Activated T-helper 2 cell treated with anti-CD3 and anti-CD28 coated beads, Interferon-gamma antibody, Interleukin-2, Interleukin-4, amounts not matched to agents 10 μg/mL and 5 μg/mL and 100 μg/mL, durations not matched to agents 14 hours and 24 hours and 36 hours (primary cell): ENCODE measurements at places on chromosomes 6 and 20.
A peak's percentile ranks its signal among the peaks of the same experiment; 100 is the strongest.

GRCh38 chr6:169205176-169206160 is 48.2 kb downstream of the THBS2 start:
- DNase-seq = no peak

- DNase-seq = no peak
These were observed 324.7 kb downstream of the PLCB1 start for GRCh38 chr20:8456765-8457164.

GRCh38 chr6:150575836-150576235 is 23.8 kb upstream of the PLEKHG1 start:
- no peak for DNase-seq

DNA sequence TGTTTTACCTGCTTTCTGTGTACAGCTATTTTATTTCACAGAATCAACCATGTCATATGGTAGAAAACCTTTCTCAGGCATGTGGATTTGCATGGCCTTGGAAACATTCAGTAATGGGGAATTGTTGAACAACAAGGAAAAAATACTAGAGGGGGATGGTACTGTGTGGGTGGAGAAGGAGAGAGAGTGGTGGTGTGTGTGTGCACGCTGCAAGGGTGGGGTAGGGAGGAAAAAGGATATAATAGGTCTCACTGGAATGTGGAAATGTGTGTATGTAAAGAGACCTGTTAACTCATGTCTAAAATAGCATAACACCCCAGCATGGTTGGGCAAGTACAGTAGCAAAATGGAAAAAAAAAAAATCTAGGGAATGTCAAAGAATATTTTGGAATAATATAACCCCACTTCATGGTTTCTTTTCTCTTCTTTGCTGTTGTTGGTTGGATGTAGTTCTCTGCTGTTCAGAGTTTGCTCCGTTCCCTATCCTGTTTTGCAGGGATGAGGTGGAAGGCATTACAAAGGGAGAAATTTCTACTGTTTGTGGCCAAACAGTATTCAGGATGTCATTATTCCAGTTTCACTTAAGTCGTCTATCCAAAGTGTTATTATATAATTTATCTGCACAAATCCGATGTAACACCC is 93.9 kb upstream of the CITED2 start:
- no peak for DNase-seq

- no peak for DNase-seq
These were observed 181.5 kb upstream of the TCF21 start for GRCh38 chr6:133707456-133707855.

DNA sequence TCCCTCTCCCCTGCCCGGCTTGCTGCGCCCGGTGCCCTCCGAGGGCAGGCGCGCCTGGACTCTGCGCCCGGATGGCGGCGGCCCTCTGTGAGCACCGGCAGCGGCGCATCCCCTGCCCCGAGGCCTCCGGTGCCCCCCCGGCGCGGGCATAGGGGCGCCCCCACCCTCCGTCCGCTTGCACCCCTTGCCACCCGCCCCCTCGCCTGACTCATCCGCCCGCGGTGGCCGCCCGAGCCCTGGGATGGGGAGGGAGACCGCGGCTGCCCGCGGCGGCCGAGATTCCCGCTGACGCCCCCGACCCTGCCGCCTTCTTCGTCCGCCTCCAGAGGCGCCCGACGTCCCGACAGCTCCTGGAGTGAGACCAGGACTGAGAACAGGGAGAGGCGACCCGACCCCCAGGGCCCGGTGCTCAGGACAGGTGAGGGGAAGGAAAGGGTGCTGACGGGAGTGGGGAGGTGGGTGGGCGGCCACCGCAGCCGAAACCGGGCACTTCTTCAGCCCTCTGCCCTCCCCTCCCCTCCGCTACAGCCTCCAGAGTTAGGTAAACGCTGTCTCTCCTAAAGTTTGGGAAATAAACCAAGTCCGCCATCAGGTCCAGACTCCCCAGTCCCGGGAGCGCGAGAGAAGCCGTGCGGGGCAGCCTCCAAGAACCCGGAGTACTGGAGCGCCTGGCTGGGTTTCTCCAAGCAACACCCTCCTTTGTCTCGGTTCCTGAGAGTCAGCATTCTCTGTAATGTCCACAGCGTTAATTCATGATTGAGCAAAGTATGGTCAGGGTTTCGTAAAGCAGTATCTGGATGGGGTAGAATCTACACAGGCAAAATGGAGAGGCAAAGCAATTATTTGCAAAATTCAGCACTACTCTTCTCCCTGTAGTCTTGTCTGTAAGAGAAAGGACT is 539 bp downstream of the TMEM200A start:
- no peak for DNase-seq

- no peak for DNase-seq
These were observed 59.1 kb downstream of the MBOAT1 start for GRCh38 chr6:20153194-20153593.

GRCh38 chr6:160462551-160463109 is 114.5 kb downstream of the SLC22A3 start:
- DNase-seq = peak; percentile 67

GRCh38 chr6:28737750-28738395 is 185.9 kb downstream of the TRIM27 start:
- DNase-seq = no peak

GRCh38 chr6:102798636-102799035 is 1405.1 kb downstream of the GRIK2 start:
- no peak for DNase-seq

- DNase-seq = no peak
These were observed 610.5 kb downstream of the TFAP2B start for GRCh38 chr6:51429017-51429712.

DNA sequence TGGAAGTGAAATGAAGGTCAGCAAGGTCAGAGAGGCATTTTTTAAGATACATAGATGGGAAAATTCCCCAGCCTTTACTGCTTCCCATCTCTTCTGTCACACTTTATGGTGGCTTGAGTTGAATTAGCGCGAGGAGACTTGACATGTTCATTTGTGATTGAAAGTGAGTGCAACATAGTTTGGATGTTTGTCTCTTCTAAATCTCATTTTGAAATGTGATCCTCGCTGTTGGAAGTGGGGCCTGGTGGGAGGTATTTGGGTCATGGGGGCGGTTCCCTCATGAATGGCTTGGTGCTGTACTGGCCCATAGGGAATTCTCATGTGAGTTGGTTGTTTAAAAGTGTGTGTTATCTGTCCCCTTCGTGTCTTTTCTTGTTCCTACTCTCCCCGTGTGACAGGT is 237.2 kb downstream of the CDKAL1 start:
- DNase-seq = no peak

- DNase-seq = peak; percentile 7
These were observed 45.2 kb downstream of the PLCG1 start for GRCh38 chr20:41182296-41183212.

DNA sequence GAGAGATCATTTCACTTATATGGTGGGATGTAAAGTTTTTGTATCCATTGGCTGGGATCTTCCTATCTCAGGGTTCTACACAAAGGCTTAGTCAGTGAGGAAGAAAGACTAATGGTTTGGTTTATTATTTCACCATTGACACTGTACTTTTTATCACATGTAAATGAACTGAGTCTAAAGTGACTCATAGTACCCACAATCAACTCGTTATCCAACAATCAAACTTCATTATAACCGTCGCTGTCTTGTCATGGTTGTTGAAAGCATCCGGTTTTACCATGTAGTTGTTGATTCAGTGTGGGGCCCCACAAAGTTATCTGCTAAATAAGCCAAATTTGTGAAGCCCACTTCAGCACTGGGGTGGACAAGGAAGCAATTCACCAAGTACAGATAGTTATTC is 55.8 kb upstream of the MTRF1L start:
- DNase-seq = no peak

DNA sequence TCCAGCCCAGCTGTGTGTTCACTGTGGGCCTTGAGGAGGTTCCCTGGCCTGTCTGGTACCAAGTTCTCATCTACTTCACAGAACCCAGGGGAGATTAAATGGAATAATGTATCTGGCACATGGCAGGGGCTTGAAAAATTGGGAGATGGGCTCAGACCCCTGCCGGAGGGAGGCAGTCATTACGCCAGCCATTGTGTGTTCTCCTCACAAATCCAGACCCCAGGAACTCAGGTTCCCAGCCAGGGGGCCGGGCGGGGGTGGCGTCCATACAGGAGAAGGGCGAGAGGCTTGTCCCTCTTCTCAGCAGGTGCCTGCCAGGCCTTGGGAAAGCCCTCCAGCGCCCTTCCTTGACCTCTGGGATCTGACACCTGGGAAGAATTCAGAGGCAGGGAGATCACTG is 8.1 kb downstream of the NOL4L start:
- DNase-seq = no peak

DNA sequence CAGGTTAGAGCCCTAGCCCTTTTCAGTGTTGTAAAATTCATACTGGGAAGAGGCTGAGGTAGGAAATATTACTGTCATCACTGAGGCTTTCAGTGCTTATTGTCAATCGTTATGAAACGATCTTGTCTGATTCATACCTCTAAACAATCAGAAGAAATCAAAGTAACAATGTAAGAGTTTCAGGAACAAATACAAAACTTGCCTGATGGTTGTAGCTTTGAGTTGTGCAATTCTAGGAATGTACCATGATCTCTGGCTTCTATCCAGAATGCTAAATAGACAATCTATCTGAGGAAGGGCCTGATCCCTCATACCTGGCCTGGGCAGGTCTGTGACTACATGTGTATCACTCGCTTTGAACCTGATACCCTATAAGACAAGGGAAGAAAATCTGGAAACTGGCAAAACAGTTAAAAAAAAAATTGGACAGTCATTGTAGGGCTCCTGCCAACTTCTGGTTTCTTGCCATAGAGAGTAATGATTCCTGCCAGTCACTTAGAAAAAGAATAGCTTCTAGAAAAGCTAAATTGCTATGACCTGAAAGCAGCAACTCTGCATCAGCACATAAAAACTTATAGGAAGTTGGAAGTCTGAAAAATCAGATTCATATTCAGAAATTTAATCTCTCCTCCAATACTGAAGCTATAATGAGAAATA is 234.7 kb downstream of the BTBD9 start:
- DNase-seq = no peak

GRCh38 chr6:38345586-38345985 is 294.1 kb downstream of the BTBD9 start:
- no peak for DNase-seq

DNA sequence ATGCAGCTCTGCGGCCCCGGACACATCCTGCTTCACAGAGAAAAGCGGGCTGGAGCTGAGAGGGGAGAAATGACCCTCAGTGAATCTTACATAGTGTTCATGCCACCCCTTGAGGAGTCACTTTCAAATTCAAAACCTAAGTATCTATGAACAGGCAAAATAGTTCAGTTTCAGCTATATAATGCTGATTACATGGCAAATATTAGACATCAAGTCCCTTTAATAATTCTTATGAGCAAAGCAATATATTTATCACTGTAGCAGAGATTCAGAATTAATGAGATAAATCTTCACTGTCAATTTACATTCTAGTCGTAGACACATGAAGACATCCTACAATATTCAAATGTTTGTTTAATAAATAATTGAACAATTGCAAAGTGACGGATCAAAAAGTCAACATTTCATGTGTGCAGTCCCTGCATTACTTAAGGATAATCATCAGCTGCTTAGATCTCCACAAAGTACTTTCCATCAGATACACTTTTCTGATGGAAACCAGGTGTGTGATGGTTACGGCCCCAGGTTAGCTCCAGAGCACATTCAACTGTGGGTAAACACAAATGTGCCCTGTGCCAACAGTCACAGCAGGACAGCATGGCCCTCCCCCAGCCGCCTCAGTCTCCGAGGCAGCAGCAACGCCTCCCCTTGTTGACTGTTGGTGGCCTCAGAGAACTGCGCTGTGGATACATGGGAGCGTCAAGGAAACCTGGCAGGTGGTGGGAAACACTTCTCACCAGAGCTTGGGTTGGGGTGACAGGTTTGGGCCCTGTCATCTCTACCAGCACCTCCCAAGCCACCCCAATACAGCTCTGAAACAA is 787 bp upstream of the PRR18 start:
- no peak for DNase-seq

- no peak for DNase-seq
These were observed 143.9 kb upstream of the ESR1 start for GRCh38 chr6:151663559-151663958.

DNA sequence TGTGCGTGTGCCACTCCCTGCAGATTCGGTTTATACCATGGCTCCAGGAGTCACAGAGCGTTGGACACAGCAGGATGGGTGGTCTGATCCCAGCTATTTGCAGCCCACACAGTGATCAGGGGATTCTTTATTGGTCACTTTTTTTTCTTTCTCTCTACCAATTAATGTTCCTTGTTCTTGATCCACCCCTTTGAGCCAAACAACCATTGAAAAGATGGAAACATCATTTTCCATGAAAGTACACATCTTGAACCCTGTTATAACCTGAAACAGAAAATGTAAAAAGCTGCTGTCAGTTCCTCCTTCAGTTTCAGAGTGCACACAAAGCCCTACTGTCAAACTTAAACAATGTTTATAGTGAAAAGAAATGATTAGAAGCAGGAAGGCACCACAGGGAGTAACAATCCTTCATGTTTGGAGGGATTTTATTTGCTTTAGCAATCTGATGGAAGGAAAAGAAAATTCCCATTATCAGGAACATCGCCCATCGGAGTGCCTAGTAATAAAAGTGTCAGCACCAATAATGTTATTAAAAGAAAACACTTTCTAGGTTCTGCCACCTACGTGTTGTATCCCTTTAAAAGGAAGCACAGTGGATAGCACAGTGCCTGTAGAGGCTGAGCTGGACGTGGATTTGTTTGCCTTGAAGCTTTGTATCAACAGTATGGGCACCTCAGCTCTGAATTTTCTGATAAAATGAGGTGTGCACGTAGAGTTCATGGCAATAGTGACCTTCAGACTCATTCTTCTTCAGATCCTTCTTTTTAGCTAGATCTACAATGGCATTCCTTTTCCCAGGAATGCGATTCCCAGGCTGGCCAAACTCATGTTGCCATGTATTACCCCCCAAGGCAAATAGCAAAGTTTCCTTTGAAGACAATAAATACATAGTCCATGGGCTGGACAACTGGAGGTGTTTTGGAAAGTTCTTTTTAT is 16.1 kb upstream of the THBD start:
- DNase-seq = no peak

DNA sequence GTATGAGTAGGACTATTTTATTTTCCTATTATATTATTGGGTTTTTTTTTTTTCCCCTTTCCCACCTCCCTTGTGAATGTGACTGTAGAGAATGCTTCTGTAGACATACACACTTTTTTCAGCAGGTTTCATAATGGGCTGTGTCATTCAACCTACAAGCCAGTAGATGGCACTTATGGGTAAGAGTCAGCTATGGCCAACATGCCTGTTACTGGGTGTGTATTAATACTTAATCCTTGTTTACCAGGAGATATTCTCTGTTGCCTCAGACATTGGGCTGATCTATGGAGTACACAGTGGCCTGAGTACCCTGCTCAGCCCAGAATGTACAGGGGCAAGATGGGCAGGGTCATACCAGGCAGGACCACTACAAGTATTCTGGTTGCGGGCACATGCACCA is 382.5 kb downstream of the EPHA7 start:
- DNase-seq = no peak
